ENCODE measurements at places on chromosomes 4 and X. TPM values are rescaled to one million over a fixed set of nuclear protein-coding genes. Genes with fewer than 3 reads are reported as not detected.

SPP1 gene
- 11.6 TPM for total RNA-seq

ZFP42 gene
- total RNA-seq: 0.34 TPM

CSAG1 gene
- total RNA-seq: not detected

MAML3 gene
- 5.6 TPM for total RNA-seq

KLHL4 gene
- 65.0 TPM for total RNA-seq

FAM184B gene
- total RNA-seq: not detected

ZNF630 gene
- 1.5 TPM for total RNA-seq

DNASE1L1 gene
- 105 TPM for total RNA-seq

DCAF8L2 gene
- not detected for total RNA-seq

FAM9C gene
- not detected for total RNA-seq

ARX gene
- total RNA-seq: not detected

TMPRSS11B gene
- not detected for total RNA-seq

KIF4A gene
- total RNA-seq: 29.6 TPM

MGAT4D gene
- not detected for total RNA-seq

GRCh38 chr4:152156442-152156841 lies 379.4 kb downstream of the FBXW7 start:
- DNase-seq: no peak

DNA sequence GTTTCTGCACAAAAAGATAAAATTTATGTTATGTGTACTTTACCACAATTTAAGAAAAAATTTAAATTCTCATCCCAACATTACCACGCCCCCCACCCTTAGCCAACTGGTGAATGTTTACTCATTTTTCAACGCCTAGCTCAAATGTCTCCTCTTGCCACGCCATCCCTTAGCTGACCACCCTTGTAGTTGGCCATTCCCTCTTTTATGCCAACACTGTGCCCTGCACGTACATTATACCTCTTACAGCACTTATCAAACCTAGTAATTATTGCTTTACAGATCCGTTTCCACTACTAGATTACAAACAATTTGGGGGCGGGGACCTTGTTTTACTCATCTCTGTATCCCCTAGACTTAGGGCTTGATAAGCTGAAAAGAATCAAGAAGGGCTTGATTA lies 644 bp downstream of the ERCC6L start:
- DNase-seq: no peak

DNA sequence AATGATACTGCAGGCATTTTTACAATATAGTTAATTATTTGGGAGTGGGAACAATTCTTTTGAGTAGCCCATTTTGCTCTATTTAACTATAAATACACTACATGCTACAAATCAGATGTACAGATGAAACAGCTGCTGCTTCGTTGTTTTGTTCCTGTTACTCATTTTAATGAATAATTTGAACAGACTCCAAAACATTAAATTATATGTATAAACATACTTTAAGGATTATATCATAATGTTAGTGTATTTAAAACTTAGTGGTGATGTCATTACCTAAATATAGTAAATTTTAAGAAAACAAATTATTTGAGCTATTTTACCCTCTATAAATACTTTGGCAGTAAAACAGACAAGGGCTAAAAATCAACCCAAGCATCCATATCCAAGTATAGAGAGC lies 60.7 kb downstream of the GAB1 start:
- peak; percentile 25 for DNase-seq

GRCh38 chr4:7323872-7324650 lies 110.7 kb downstream of the PSAPL1 start:
- no peak for DNase-seq

GRCh38 chrX:26070882-26071281 lies 67.3 kb upstream of the MAGEB18 start:
- no peak for DNase-seq

GRCh38 chrX:122512561-122513072 lies 671.5 kb upstream of the GRIA3 start:
- no peak for DNase-seq

DNA sequence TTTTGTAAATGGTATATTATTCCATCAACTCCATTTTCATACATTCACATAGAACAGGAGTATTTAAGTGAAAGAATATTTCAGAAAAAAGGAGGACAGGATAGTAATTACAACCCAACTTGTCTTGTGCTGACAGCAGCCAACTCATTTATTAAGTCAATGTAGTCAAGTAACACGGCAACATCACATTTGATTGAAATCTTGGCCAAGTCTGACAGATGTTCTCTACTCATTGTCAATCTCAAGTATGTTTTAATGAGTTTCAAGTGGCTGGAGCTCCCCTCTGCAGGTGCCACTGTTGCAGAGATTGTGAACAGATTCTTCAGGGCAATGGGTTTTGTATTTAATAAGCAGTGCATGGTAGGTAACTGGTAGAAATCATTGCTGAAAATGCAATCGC lies 332.5 kb downstream of the C4orf33 start:
- DNase-seq: no peak

- no peak for DNase-seq
Measured at GRCh38 chr4:184115399-184115798, 102.3 kb downstream of the ENPP6 start.

DNA sequence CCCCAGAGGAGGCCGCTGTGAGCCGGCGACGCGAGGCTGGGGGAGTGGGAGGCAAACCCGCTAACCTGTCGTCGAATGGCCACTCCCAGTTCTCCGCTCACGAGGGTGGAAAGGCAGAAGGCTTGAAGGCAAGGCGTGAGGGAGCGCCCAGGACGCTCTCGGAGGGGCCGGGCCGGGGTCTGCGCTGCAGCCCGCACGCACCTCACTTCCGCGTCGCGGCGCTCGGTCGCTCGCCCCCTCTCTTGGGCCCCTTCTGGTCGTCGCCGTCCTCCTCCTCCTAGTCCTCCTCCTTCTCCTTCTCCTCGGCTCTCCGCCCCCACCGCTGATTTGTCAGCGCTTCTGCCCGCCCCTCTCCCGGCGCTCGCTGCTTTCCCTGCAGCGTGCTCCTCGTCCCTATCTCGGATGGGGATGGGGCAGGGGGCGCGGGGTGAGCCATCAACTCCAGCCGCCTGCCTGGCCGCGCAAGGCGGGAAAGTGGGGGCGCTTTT lies at the start of gene SNCA:
Gene SNCA (minus strand): TSS at position 265 of the 488 bp plus-strand sequence. CDS start 1,494 bp downstream, outside the sequence.
- DNase-seq: peak; percentile 74

- no peak for DNase-seq
Measured at GRCh38 chrX:56987741-56988140, 7.6 kb downstream of the SPIN3 start.

DNA sequence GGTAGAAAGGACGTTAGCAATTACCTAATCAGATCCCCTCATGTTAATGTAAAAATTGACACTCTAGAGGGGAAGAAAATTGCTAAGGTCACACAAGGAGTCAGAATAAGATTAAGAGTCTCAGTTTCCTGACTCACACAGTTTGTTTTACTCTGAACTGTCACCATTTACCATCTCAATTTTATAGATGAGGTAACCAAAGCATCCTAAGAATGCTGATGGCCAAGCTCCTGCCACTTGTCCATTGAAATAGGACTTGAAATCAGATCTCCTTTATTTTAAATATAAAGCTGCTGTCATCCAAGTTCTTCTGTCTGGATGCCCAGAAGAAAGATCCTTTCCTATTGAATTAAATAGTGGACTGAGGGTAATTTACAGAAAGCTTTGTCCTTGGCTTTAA lies 114.8 kb upstream of the VAMP7 start:
- no peak for DNase-seq

GRCh38 chrX:42976746-42977366 lies 198.9 kb upstream of the PPP1R2C start:
- DNase-seq: peak; percentile 0

DNA sequence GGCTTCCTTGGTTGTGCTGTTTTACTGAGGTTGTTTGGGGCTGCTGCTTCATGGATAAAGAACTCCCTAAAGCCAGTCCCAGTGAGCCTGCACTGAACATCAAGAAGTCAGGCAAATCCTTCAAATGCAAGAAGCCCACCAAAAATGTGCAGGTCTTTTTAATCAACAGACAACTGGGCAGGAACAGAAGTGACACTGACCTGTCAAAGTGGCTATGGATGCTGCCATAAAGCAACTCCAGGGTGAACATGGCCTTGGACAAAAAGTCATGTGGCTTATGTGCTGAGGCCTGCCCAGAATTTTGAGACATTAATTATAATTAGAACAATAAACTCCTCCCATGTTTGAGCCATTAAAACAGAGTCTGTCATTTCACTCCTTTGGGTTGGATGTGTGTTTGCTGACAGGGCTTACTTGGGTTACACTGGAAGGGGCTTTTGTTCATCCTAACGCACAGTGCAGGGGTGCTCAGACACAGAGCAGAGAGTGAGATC lies at the start of gene ETDC:
Gene ETDC (plus strand): TSS at position 51 of the 494 bp plus-strand sequence. CDS start 0 bp downstream, at position 51.
- no peak for DNase-seq

DNA sequence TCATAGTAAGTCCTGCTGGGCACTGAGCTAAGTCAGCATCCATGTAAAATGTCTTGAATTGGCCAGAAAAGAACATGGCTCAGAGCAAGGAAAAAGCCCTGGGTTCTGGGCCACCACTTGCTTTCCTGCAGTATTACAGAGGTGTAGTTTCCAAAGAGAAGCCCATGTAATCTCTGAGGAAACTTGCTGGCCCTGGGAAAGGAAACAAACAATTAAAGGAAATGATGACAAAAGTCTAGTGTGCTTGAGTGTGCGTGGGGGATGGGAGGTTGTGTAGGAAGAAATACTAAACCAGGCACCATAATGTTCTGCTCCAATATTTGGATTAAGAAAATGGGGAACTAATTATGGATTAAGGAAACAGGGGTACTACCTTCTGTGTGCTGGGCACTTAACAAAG lies 39.5 kb upstream of the SMIM10L2A start:
- peak; percentile 85 for DNase-seq

- no peak for DNase-seq
Measured at GRCh38 chr4:139450586-139450985, 3.3 kb upstream of the RAB33B start.

DNA sequence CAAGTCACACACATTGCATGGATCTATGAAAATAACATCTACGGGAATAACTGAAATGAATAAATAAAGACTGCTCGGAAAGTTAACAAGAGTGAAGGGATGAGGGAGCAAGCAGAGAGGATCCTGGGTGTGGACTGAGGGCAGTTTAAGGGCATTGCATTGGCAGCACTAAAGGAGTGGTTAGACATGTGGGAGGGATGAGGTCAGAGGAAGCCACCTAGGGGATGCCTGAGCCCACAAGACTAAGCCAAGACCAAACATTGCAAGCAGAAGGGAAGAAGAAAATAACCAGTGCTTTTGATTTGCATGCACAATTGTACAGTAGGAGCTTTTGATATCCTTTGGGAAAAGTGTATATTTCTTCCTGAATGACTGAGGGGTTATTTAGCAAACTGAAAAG lies 106.1 kb downstream of the MSL3 start:
- no peak for DNase-seq

DNA sequence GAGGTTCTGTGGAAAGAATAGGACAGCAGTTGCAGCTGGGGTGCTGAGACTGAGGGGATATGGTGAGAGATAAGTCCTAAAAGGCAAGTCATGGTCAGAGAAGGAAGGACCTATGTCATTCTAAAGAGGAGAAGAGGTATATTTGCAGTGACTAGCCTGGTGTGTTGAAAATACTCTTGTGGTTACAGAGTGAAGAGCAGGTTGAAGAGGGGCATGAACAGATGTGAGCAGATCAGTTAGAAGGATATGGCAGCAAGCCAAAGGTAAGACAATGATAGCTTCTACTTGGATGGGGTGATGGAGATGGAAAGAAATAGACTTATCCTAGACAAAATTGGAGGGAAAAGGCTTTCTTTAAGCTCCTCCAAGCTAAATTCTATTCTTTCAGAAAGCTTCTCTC lies 469.8 kb upstream of the CPEB2 start:
- no peak for DNase-seq

DNA sequence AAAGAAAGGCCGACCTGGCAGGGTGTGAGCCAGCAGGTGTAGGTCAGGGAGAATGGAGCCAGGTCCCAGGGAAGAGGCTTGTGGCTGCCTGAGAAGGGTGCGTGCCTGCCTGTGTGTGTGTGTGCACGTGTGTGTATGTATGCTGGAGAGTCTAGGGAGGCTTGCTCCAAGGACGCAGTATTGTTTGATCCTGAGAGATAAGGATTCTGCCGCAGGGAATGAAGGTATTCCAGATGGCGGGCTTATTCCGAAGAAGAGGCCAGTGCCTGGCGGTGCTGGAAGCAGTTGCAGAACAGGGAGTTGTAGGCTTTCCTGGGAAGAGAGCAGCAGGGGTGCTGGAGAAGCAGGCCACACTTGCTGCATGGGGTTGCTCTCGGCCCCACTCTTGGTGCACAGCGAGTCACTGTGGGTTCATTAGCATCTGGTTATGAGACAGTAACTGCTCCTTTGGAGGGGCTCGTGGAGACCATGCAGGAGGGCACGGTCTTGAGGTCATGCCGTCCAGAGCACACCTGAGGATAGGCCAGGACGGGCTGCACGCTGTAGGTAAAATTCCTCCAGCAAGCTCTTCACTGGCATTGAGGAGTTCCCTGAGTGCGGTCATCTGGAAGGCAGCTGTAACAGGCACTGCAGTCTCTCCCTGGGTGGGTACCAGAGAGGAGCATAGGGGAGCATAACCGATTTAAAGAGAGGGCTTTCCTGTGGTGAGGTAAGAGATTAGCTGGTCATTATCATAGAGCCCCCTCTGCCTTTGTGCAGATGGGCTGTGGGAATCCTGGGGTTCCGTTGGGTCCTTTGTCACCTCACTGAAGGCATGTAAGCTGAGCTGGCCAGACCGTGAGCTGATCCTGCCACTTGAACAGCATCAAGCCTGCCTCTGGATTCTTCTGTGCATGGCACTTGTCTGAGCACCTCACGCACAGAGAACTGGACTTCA lies 29.9 kb upstream of the MSANTD1 start:
- DNase-seq: no peak

GRCh38 chrX:154737136-154737535 lies 13.7 kb downstream of the GAB3 start:
- DNase-seq: no peak

DNA sequence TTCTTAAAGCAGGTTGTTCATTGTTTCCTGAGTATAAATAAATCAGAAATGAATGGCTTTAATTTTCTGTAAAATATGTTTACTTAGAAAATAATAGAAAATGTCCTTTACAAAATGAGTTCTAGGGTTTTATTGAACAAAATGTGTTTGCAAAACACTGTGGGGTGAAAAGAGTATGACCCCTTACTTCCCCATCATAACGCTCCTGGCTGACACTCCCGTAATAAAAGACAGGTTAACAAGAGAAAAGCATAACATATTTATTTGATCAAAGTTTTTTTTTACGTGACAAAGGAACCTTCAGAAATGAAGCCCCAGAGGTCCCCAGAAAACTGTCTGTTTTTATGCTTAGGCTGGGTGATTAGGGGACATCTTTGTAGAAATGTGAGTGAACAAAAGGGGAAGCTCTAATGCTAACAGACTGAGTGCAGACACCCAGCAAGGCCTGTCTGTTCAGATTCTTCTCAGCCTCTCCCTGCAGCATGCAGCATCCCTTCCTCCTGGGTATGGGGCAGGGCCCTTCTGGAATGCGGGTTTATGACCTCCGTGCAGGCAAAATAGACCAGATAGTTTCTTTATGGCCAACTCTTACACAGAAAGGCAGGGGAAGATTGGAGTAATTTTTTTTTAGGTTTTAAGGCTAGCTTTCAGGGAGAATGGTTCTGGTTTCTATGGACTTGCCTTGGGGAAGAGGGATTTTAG lies 26.1 kb downstream of the ZFP42 start:
- no peak for DNase-seq

- no peak for DNase-seq
Measured at GRCh38 chr4:151035911-151036310, 20.8 kb upstream of the LRBA start.

GRCh38 chrX:140505421-140506337 lies 810 bp upstream of the SOX3 start:
- DNase-seq: no peak

GRCh38 chr4:107349266-107349665 lies 313.2 kb upstream of the DKK2 start:
- no peak for DNase-seq
